Melanocyte of skin (primary cell): ENCODE measurements at places on chromosomes 2 and 18. TPM values are rescaled to one million over a fixed set of nuclear protein-coding genes. Genes with fewer than 3 reads are reported as not detected.

The VRK2 gene
- total RNA-seq = 22.4 and 27.3 TPM in 2 replicates

The SERPINB11 gene
- total RNA-seq = not detected in 2 replicates

The ZNF512 gene
- total RNA-seq = 17.6 and 36.7 TPM in 2 replicates

The PRSS56 gene
- total RNA-seq = not detected in 2 replicates

The COPS8 gene
- 210 and 213 TPM in 2 replicates for total RNA-seq

The ZNF396 gene
- total RNA-seq = 1.1 and 2.1 TPM in 2 replicates

The SPATA3 gene
- total RNA-seq = not detected in 2 replicates

The TRIM43 gene
- total RNA-seq = not detected in 2 replicates

The NDC80 gene
- 14.9 and 21.3 TPM in 2 replicates for total RNA-seq

The IL36RN gene
- not detected in 2 replicates for total RNA-seq

The RIT2 gene
- total RNA-seq = not detected in 2 replicates

The FAM237A gene
- not detected in 2 replicates for total RNA-seq

The GPBAR1 gene
- 0.15 TPM in 1 of 2 replicates, not detected in the other for total RNA-seq

The NOL4 gene
- total RNA-seq = not detected in 2 replicates

The XIRP2 gene
- total RNA-seq = not detected in 2 replicates

The MDH1B gene
- total RNA-seq = 0.67 and 2.0 TPM in 2 replicates

The PDE11A gene
- total RNA-seq = 0.36 and 1.0 TPM in 2 replicates

The CREG2 gene
- total RNA-seq = under 0.01 and 0.46 TPM in 2 replicates

The TTN gene
- total RNA-seq = under 0.01 TPM in 2 replicates

The REEP1 gene
- total RNA-seq = not detected in 2 replicates

The FRZB gene
- total RNA-seq = 0.33 and 0.62 TPM in 2 replicates

The DUSP2 gene
- 1.0 and 2.2 TPM in 2 replicates for total RNA-seq

The PSMA8 gene
- under 0.01 TPM in 1 of 2 replicates, not detected in the other for total RNA-seq

The BMP10 gene
- not detected in 2 replicates for total RNA-seq

The FBXO15 gene
- 0.73 and 1.4 TPM in 2 replicates for total RNA-seq

The AKAIN1 gene
- not detected in 2 replicates for total RNA-seq

The KCNJ3 gene
- not detected in 2 replicates for total RNA-seq

The BOK gene
- total RNA-seq = 3.3 and 4.6 TPM in 2 replicates

The PCARE gene
- under 0.01 TPM in 2 replicates for total RNA-seq
